GM10248 (cell line): ENCODE measurements at places on chromosomes 11 and 22.
A peak's percentile ranks its signal among the peaks of the same experiment; 100 is the strongest.

DNA sequence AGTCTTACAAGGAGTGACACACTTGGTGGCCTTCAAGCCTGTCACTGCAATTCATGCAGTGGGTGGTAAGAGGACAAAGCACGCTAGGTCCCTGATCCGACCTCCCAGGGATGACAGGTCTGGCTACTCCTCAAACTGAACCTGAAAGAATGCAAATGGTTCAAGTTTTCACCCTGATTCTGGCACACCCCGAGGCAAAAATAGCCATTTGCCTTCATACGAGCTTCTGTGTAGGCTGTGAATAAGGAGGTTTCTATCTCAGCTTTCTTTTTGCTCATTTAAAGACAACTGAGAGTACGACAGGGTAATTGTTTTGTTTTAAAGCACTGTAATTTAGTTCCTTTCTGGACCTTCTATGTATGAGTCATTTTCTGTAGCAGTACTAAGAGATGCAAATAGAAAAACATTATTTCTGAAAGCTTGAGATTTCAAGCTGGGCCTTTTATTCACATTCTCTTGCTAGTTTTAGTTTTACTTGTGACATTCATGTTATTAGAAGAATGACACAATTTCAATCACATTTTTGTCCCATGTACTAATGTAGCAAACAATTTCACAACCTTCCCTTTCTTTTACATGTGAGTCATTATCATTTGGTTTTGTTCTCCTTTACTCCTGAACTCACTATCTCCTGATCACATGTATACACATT, 56.6 kb upstream of the FDX1 start:
- peak; percentile 68 for DNase-seq

GRCh38 chr11:88175569-88176075, 379 bp upstream of the RAB38 start:
- DNase-seq = no peak

- no peak for DNase-seq
These were observed 55.6 kb upstream of the CSNK2A3 start for GRCh38 chr11:11408436-11409221.

- no peak for DNase-seq
These were observed 22.5 kb downstream of the LRP5 start for GRCh38 chr11:68334923-68335322.

- peak; percentile 87 for DNase-seq
These were observed 11.1 kb upstream of the TAB1 start for GRCh38 chr22:39388261-39389011.
